ENCODE measurements at places on chromosomes 3 and 15. TPM values are rescaled to one million over a fixed set of nuclear protein-coding genes. Genes with fewer than 3 reads are reported as not detected.

Gene EHD4
- 11.7 TPM for polyA plus RNA-seq

Gene OR5H1
- polyA plus RNA-seq: not detected

Gene SERINC4
- polyA plus RNA-seq: not detected

Gene TTLL13
- not detected for polyA plus RNA-seq

Gene TMEM266
- 2.1 TPM for polyA plus RNA-seq

Gene CPB1
- 0.44 TPM for polyA plus RNA-seq

Gene WDR93
- 1.8 TPM for polyA plus RNA-seq

Gene CHRFAM7A
- polyA plus RNA-seq: 6.4 TPM

Measured in left lung (tissue), 14 donors.